ENCODE measurements at places on chromosomes 7 and 10.

DNA sequence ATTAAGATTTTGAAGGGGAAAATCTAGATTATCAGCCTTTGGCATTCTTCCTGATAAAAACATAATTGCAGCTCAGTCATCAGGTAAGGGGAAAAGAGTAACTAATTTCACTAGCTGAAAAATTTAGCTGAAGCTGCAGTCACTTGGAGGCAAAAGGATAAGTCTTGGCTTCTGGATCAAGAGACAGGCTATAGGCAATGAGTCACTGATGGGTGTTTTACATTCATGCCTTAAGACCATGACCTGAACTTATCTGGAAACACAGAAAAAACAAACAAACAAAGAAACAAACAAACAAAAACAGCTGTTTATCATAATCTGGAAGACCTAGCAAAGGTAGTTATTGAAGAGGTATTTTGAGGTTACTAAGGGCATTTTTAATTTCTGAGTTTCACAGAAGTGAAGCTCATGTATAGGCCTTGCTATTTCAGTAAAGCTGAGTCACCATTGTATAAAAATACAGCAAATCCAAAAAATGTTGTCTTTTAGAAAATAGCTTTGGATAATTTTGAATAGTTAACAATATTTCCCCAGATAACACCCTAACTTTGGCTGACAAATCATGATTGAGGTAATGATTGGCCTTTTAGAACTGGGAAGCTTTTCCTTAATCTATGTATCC lies 40.3 kb downstream of the ZNF22 start:
- DNase-seq, result no peak

GRCh38 chr10:113060201-113061053 lies 110.4 kb downstream of the TCF7L2 start:
- DNase-seq, result no peak

- DNase-seq, result no peak
These were observed 4.0 kb downstream of the CRCP start for GRCh38 chr7:66118603-66119002.

DNA sequence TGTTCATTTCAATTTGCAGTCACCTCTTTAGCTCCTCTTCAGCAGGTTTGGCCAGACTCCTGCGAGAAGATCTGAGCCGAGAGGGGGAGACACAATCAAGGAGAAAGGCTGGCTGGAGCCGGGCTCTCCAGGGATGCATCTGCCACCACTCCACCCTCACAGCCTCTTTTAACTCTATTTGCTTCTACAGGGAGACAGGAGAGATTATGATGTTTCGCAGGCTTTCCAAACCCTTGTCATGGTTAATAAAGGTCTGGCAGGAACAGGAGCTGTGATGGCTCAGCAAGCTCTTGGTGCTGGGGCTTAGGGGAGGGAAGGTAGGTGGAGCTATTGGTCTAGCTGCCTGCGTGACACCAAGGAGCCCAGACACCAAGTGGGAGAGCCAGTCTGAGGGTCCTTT lies 448.1 kb upstream of the PODXL start:
- no peak for DNase-seq

- peak; percentile 55 for DNase-seq
These were observed 7.4 kb upstream of the VSIR start for GRCh38 chr10:71780719-71781118.

DNA sequence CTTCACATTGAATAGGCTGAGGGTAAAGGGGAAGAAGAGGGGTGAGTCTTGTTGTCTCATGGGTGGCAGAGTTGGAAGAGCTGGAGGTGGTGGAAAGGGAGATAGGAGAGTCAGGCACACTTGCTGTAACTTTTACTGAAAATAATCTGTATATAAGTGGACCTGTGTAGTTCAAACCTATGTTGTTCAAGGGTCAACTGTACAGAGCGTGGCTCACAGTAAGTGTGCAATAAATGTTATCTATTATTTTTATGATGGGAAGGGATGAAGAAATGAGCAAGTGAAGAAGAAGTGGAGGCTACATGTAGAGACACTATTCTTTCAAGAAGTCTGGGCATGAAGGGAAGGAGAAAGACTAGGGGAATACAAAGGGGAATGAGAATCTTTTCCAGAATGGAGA lies 71.5 kb upstream of the FAM133B start:
- no peak for DNase-seq

GRCh38 chr7:131288450-131288849 lies 39.2 kb upstream of the MKLN1 start:
- no peak for DNase-seq

DNA sequence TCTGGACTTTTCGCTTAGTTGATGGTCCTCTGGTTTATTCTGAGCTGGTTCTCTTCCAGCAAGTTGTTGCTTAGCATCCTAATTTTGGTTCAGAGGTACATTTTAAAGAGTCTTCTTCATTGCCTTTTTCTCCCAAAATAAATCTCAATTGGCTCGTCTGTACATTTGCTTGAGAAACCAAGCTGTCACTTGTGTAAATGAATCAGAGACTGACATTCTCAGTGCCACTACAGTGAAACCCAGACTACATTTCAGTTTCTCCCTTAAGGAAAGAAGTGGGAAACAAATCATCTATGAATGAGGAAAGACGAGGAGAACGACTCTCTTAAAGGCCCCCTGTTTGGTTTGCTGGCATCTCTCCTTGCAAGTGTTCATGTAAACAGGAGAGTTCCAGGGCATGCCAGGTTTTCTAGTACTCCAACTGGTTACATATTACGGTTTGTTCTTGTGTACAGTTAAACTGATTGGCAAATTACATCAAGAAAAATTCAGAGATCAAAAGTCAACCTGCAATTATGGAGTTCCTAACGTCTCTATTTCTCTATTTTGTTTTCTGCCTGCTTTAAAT lies 654.6 kb downstream of the SH2D4B start:
- DNase-seq, result no peak

GRCh38 chr10:123132576-123133477 lies 2.9 kb upstream of the HMX3 start:
- DNase-seq, result peak; percentile 87

DNA sequence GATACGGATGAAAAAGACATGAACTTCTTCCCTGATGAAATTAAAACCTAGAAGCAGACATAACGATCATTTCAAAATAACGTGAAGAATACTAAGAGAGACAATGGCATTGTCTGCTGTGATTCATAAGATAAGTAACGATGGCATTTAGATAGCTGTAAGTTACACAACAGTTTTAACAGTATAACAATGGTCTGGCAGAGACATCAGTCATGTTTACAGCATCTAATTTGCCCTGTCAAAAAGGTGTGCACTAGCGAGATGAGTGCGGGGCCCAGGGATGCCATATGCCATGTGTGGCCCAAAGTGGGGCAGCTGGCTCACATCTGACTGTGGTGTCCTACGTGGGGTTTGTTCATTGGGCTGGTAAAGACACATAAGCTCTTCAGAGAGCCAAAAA lies 55.7 kb upstream of the RHEB start:
- no peak for DNase-seq

- no peak for DNase-seq
These were observed 72.3 kb upstream of the YAE1 start for GRCh38 chr7:39493934-39494333.

DNA sequence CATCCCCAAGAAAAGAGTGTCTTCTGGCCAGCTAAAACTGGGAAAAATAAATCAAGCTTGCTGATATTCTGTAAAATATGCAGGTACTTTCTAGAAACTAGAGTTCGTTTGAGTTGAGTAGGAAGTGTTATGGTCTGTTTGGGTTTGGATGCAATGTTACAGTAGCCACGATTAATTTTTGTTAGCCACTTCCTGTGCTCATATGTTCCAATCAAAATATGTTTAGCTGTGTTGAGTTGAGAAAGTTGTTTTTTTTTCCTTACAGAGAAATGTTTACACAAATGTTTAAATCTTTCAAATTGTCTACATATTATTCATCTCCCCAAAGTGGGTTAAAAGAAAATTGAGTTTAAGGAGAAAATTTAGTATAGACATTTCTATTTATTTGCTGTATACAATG lies 11.3 kb upstream of the LAMB1 start:
- DNase-seq, result no peak

Data from iPS-NIHi11 (cell line).